ENCODE measurements at places on chromosomes 6 and 20. TPM values are rescaled to one million over a fixed set of nuclear protein-coding genes. Genes with fewer than 3 reads are reported as not detected.

- H3K36me3 ChIP-seq = no peaks in the 10 kb centered on the region
- H3K27ac ChIP-seq = no peak overlapping the region
- no peak for DNase-seq
- peaks cover 19% of the 10 kb centered on the region for H3K4me1 ChIP-seq
- no peak overlapping the region for H3K4me3 ChIP-seq
Observed at GRCh38 chr20:40565682-40566040, 123.4 kb downstream of the MAFB start.

- no peak overlapping the region for H3K4me3 ChIP-seq
- no peak for DNase-seq
- H3K27me3 ChIP-seq = peaks cover 10% of the 10 kb centered on the region
- no peak overlapping the region for H3K27ac ChIP-seq
- H3K4me1 ChIP-seq = peaks cover 13% of the 10 kb centered on the region
Observed at GRCh38 chr6:156660389-156660788, 116.8 kb upstream of the ARID1B start.

The NHSL1 gene
- 73.6 TPM for total RNA-seq

DNA sequence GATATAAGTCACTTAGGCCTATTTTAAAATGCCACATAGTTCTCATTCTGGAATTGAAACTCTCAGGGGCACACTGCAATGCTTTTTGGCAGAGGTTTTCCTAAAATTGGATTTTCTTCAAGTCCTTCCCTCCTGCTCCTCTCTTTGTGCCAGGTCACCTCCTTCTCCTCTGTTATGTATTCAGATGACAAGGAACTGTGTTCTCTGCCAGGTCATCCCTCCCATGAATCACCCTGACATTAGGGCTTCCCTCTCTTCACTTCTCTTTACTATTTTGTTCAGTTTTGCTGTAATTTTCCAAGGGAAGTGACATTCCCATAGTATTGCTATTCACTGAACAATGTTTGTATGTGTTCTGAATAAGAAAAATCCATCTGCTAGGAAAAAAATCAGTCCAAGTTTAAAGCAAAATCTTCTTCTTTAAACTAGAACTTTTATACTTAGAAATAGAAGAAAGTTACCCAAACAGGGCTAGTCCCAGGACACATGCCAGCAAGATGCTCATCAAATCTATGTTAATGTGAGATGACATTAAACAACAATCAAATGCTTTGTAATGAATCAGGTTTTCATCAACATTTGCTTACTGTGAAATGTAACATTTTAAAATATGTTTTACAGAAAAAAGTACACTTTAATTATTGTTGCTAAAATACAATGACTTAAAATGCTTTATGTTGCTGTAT, 461.1 kb downstream of the MMUT start:
- peaks cover 2% of the 10 kb centered on the region for H3K4me1 ChIP-seq
- H3K36me3 ChIP-seq = no peaks in the 10 kb centered on the region
- H3K27me3 ChIP-seq = no peaks in the 10 kb centered on the region
- no peak overlapping the region for H3K4me3 ChIP-seq
- no peak for DNase-seq

The RIN2 gene
- total RNA-seq = 63.1 TPM

The GPX5 gene
- total RNA-seq = not detected

- H3K27me3 ChIP-seq = no peaks in the 10 kb centered on the region
- peaks cover 9% of the 10 kb centered on the region for H3K4me1 ChIP-seq
- no peak overlapping the region for H3K4me3 ChIP-seq
- no peak overlapping the region for H3K27ac ChIP-seq
Observed at GRCh38 chr6:130625825-130626527, 201.2 kb upstream of the SMLR1 start.

GRCh38 chr6:126312013-126312665, 27.8 kb upstream of the CENPW start:
- no peak overlapping the region for H3K27ac ChIP-seq
- no peak overlapping the region for H3K4me3 ChIP-seq
- no peaks in the 10 kb centered on the region for H3K27me3 ChIP-seq
- no peaks in the 10 kb centered on the region for H3K36me3 ChIP-seq
- peaks cover 3% of the 10 kb centered on the region for H3K4me1 ChIP-seq
- DNase-seq = no peak

Data from mesothelial cell of epicardium (in vitro differentiated cells).